ENCODE measurements at places on chromosomes 11 and 22.

DNA sequence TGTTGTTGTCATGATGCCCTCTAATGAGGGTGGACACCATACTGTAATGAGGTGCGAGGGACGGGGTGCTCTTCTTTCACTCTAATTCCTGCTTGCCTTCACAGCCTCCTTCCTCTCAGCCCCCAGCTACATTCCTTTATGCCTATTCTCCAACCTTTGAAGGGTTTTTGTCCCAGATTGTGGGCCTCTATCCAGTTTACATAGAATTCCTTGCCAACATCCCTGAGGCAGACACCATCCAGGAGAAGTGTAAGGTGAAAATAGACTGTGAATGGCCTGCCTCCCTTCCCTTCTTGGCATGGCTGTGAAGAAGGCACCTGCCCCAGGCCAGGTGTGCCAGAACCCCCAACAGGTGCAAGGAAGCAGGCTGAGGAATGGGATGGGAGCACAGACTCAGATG lies 122.3 kb downstream of the CHST1 start:
- no peak for DNase-seq

DNA sequence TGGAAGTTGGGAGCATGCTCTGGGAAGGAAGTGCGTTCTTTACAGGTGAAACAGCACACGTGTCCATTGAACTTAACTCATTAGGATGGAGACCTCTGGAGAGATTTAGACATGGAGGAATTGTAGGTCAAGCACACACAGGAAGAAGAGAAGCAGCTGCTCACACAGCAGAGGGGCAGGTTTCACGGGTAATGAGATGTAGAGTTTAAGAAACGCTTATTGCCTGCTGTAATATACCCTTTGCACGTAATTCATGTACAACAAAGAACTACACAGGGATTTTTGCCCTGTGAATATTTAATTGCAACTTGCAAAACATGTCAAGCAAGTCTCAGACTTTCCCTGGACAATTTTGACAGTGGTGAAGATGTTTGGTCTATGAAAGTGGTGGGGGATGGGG lies 508.0 kb downstream of the OPCML start:
- DNase-seq: no peak

GRCh38 chr11:96159968-96160367 lies 183.0 kb downstream of the MAML2 start:
- no peak for DNase-seq

DNA sequence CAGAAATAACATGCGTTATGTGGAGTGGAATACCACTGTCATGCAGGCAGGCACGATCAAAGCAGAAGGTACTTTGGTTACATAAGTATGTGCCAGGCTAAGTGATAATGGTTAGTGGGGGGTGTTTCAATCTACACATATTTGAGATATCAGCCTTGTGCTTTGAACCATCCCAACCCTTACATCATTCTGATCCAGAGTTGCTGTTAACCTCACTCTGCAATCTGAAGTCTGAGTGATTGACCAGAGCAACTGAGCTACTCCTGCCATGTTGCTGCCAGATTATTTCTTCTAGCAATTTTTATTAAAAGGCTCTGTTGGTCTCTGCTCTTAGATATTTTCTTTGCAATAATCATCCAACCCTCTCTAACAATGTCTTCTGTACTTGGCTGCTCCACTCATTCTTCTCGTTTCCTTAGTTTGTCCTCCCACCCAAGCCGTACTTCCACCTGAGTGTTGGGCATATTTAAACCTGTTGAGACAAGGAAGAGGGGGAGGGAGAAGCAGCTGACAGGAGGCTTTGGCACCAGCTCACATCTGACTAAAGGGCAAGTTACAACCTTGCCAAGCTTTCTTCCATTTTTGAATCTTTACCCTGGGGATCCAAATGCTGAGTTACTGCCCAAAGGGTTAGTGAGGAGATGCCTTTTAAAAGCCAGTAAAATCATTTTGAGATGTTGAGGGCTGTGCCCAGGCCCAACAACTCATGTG lies 114.1 kb upstream of the SESN3 start:
- DNase-seq: no peak

GRCh38 chr11:75783416-75784084 lies 15.0 kb downstream of the DGAT2 start:
- no peak for DNase-seq

GRCh38 chr11:11318961-11319360 lies 34.1 kb downstream of the CSNK2A3 start:
- no peak for DNase-seq

DNA sequence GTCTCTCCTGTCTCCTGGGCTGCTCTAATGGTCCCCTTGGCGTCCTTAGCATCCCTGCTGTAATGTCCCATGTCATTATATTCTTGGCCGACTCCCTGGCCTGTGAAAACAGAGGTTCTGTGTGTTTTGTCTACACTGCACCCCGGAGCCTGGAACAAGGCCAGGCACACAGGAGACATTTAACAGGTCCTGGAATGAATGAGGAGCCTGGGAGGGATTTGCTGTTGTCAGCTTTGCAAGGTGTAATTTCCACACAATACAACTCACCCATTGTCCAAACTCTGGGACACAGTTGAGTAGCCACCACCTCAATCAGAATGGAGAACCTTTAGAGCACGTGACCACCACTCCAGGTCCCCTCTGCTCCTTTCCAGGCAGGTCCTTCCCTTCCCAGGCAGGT lies 14.9 kb upstream of the PDGFB start:
- DNase-seq: no peak

- DNase-seq: no peak
These were observed 118.9 kb upstream of the NECTIN1 start for GRCh38 chr11:119847853-119848252.

DNA sequence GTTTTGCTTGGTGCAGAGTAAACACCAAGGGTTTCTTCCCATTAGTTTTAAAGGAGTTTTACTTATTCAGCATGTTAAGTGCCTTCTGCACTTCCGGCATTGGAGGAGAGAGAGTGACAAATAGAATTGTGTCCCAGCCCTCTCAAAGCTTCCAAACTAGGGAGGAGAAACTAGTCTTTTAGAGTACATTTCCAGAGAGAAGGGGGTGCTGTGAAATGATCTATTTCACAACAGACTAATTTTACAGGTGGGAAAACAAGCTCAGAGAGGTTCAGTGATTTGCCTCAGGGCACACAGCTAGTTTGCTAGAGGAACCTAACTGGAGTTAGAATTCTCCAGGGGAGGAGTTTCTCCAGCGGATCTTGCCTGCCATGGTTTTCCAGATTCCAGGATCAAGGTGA lies 12.6 kb downstream of the MPST start:
- no peak for DNase-seq

- DNase-seq: no peak
These were observed 13.2 kb downstream of the CD6 start for GRCh38 chr11:60984636-60985035.

DNA sequence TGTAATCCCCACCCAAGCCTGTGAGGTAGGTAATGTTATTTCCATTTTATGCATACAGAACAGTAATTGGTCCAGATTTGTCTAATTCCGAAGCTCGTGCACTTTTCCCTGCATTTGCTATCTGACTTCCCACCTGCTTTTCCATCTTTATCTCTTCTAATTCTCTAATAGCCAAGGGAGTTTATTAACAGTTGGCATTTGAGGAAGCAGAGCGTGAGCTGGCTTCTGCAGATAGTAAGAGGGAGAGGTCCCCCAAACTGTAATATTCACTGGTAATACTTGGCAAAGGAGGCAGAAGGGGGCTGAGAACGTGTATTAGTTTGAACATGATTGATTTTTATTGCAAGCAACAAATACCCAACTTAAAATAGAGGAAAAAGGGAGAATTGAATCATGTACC lies 110.8 kb upstream of the SPON1 start:
- DNase-seq: no peak

GRCh38 chr11:45051621-45052020 lies 94.8 kb upstream of the PRDM11 start:
- no peak for DNase-seq

DNA sequence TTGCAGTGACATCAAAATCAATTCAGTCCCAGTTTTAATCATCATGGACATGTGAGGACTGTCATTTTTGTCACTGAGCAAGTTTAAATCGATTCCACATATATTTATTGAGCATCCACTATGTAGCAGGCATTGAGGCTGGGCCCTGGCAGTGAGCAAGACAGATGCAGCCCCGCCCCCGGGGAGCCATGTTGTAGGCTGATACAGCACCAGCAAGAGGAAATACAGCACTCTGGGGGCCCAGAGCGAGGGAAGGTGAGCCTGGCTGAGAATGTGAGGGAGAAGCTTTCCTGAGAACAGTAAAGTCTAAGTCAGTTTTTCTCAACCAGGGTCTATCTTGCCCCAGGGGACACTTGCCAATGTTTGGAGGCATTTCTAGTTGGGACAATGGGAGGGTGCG lies 108.6 kb upstream of the ASPHD2 start:
- peak; percentile 39 for DNase-seq

- DNase-seq: peak; percentile 68
These were observed 206.3 kb downstream of the DDX10 start for GRCh38 chr11:108871152-108871551.

GRCh38 chr11:67664213-67664585 lies 10.2 kb downstream of the ALDH3B2 start:
- DNase-seq: no peak

DNA sequence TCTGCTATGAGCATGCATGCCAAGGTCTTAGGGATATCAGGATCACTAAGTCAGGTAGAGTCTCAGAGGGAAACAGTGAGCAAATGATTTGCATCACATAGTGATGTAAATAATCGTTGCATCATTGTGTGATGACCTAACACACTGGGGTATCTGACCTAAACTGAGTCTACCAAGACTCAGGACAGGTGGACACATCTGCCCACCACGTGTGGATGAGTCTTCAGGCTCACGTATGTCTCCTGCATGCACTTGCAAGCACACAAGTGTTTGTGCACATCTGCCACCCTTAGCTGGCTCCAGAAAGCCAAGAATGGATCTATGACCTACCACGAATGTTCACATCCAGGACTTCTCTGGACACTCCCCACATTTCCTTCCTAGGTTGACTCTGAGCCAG lies 111.2 kb downstream of the FEZ1 start:
- DNase-seq: no peak

GRCh38 chr22:46764140-46764680 lies 1.8 kb downstream of the TBC1D22A start:
- peak; percentile 33 for DNase-seq

- peak; percentile 53 for DNase-seq
These were observed 34.6 kb downstream of the SPECC1L start for GRCh38 chr22:24305260-24305692.

DNA sequence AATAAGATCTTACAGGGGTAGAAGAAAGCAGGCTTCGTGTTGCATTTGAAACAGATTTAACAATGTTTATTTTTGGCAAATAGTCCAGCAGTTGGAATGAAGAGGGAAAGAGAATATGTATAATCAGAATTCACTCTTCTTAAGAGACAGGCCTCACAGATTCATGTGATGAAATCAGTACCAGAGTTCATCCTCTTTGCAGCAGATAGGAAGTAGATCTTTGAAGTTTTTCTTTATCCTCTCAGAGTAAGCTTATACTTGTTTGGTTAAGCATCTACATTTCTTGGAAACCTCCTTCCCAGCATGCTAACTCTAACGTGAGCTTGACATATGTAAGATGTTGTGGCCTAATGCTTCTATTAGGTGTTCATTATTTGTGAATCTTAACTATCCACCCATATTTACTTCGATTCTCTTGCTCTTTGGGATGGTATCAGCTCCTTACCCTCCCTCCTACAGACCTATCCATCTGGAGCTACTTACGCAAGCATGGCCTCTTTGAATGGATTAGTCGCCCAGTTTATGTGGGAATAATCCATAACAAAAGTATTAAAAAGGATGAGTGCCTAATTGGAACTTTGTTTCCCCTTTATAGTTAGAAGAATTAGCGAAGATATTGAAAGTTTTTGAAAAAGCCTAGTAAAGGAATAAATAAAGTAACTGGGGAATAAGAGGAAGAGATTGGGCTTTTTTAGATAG lies 80.1 kb downstream of the PRMT3 start:
- DNase-seq: no peak

DNA sequence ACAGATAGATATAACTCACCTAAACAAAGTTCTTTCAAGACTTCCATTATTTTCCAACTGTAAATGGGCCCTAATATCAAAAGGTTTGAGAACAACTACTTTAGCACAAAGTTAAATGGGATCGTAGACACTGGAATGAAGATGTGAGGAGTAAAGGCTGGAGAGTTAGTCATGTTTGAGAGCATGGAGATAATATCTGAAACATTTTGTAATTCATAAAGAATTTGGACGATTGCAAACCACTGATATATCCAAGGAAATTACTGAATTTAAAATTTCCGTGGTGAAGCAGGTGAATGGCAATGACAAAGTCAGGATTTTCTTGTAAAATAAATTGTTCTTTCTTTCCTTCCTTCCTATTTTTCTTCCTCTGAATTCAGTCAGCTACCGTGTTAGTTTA lies 564.9 kb downstream of the CNTN5 start:
- DNase-seq: no peak

DNA sequence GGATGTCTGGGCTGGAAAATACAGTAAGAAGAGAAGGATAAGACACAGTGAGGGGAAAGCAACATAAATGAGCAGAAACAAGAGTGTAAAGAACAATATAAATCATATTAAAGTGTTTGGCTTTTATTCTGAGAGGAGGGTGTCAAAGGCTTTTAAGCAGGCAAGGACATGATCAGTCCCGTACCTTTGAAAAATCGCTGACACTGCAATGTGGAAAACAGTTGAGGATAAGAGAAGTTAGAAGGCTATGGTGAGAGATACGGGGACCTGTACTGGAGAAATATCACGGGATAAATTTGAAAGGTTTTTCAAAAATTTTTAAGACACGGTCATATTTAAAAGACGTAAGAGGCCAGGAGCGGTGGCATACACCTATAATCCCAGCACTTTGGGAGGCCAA lies 30.3 kb downstream of the CDON start:
- no peak for DNase-seq

DNA sequence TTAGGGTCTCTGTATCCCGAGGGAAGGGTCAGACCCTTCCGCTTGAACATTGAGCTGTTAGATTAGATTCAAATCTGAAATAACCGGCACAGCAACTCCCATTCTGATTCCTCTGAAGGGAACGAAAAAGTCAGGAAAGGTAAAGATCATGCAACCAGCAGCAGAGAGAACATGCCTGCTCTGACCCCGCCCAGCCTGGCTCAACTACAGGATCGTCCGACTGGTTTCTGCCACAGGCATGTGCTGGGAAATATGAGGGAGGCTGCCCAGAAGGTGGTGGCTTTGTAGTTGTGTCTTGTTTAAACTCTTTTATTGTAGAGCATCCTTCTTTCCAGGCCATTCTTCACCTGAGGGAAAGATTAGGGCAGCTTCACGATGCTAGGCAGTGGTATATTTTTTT lies 5.0 kb upstream of the MTNR1B start:
- DNase-seq: peak; percentile 12

Data from GM23248 (cell line).